ENCODE measurements at places on chromosomes 6 and 20.

DNA sequence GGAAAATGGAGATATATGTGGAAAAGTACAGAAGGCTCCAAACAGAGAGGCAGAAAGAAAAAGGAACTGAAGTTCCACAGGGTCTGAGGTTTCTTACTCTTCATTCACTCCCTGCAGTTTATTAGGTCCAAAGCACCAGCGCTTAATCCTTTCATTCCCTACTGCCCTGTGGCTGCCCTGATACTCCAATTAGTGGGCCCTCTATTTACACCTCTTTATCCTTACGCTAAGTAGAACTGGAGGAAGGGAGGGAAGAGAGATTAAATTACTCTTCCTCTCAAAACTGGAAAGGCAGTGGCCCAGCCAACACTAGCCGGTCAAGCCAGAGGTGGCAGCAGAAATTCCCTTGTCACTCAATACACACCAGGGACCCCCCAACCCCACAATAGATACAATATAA lies 20.4 kb downstream of the TRERF1 start:
- no peak for DNase-seq

DNA sequence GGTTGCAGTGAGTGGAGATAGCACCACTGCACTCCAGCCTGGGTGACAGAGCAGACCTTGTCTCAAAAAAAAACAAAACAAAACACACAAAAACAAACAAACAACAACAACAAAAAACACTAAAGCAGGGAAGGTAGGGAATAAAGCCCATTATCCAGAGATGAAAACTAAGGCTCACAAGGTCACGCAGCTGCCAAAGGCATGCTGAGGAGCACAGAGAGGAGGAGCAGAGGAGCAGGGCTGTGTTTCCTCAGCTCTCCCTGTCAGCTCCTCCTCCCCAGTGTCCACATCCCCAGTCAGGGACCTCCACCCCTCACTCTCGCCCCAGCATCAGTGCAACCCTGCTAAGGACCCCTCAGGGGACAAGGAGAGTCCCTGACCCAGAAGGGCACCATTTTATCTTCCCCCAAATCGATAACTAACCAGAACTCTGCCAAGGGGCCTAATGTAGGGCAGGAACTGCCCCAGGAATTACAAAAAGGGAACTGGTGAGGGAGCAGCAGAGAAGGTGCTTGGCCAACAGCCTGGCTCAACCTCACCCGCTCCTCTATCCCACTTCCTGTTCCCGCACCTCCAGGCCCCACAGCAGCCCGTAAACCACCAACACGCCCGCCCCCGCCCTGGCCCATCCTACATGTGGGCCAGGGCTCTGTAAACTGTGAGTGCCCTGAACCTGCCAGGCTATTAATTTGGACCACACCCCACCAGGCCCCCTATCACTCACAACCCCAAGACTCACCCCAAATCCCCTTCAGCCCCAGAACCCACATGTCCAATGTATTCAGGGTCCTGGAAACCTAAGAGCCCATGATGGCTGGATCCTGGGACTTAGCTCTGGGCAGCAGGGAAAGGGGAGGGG lies 9.0 kb downstream of the TEAD3 start:
- no peak for DNase-seq

DNA sequence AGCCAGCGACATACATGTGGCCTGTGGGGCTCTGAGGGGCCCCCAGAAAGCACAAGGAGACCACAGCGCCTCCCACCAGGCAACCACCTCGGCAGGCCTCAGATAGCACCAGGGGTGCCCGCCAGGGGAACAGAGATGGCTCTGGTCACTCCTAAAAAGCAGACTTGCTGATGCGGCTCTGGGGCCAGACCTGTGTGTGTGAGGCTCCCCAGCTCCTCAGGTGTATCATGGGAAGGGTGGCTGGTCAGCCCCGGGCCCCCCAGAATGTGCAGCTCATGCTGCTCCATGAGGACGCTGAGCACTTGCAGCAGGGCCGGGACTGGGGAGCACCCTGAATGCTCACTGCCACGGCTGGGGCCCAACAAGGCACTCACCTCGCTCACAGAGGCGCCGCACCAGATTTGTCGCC lies 60.2 kb downstream of the PYGB start:
- DNase-seq: no peak

GRCh38 chr6:105058846-105059245 lies 101.9 kb downstream of the LIN28B start:
- no peak for DNase-seq

GRCh38 chr6:81771097-81771496 lies 18.6 kb upstream of the TENT5A start:
- no peak for DNase-seq

DNA sequence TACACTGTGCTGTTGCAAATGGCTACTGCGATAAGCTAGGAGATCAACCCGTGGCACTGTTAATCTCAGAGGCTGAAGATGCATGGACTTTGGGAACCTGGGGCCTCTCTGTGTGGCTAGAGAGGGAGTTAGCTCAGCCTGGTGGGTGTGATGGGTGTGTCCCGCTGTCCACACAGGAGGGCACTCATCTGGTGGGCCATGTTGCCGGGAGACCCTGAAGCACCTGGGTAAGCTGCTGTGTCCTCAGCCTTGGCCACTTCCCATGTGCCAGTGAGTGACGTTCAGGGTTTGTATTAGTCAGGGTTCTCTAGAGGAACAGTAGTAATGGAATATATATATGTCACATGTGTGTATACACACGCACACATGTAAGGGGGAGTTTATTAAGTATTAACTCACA lies 132.7 kb downstream of the ERMARD start:
- no peak for DNase-seq

DNA sequence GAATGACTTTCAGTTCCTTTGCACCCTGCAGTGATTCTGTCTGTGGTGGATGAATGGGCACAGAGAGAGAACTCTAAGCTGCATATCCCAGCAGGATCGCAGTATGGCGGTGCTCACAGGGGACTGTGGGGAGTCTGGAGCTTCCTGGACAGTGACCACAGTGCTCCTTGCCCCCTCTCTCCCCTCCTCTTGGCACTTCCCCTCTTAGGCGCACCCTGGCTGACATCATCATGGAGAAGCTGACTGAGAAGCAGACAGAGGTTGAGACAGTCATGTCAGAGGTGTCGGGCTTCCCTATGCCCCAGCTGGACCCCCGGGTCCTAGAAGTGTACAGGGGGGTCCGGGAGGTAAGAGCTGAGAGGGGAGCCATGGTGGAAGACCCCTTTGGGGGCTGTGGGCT lies 8.6 kb downstream of the BYSL start:
- DNase-seq: no peak

- DNase-seq: peak; percentile 45
Measured at GRCh38 chr6:53335224-53335994, 13.3 kb downstream of the ELOVL5 start.

GRCh38 chr6:108161724-108162282 lies 4.0 kb upstream of the NR2E1 start:
- DNase-seq: no peak

- no peak for DNase-seq
Measured at GRCh38 chr6:4021854-4022695, 56.9 kb downstream of the FAM217A start.

GRCh38 chr20:36018208-36018988 lies 50.0 kb downstream of the CNBD2 start:
- no peak for DNase-seq

- DNase-seq: no peak
Measured at GRCh38 chr20:50399917-50400704, 110.1 kb upstream of the PTPN1 start.

DNA sequence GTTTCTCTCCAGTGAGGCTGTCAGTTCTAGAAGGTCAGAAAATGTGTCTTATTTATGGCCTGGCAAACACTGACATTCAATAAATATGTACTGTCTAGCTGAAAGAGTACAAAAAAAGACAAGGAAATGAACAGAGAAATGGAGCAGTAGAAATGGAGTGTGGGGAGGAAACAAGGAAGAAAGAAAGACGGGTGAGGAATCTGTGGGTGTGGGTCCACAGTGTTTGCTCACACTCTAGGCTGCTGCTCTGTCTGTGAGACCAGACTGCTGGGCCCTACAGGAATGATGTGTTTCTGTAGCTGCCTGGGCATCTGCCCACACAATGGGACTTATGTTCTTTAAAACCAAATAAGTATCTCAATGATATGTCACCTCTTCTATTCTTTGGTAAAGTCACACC lies 114.2 kb downstream of the MOXD1 start:
- no peak for DNase-seq

DNA sequence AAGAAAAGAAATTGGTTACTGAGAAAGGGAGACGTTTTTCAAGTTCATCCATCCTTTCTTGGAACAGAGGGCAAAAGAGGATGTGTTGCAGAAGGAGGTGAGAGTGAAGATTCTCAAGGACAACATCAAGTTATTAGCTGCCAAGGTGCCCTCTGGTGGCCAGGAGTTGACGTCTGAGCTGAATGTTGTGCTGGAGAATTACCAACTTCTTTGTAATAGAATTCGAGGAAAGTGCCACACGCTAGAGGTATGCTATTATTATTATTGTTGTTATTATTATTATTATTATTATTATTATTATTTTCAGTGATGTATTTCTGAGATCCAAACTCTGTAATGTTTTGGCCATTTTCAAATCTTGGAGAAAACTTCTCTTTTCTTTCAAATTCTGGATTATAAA lies 197.0 kb downstream of the UTRN start:
- peak; percentile 80 for DNase-seq

- no peak for DNase-seq
Measured at GRCh38 chr6:142030115-142030619, 102.6 kb upstream of the GJE1 start.

DNA sequence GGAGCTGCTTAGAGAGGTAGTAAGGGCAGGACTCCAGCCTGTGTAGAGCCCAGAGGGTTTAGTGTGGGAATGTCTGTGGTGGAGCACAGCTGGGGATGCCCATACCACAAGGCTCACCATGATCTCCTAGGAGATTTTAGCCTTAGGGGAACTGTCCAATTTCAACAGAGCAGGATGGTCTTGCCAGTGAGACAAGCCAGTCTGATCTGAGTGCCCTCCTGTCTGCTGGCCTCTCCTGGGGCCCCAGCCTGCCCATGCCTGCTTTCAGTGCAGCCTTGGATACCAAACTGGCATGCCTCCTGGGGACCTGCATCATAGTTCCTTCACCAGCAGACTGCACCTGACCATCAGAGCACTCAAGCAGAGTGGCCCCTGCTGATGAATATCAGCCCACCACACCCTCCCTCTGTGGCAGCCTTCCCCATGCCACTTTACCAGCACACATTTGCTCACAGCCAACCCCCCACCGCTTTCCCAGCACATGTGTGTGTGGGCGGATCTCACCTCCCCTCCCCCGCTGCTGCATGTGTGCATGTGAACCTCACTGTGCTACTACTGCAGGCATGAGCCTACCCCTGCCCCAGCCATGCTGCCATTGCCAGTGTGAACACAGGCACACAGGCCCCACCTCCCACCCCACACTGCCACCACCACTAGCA lies 7.9 kb upstream of the TREM1 start:
- DNase-seq: no peak

- no peak for DNase-seq
Measured at GRCh38 chr6:146341493-146342230, 202.0 kb upstream of the RAB32 start.

All from T-helper 2 cell (primary cell).